ENCODE measurements at places on chromosomes 16 and 17.

DNA sequence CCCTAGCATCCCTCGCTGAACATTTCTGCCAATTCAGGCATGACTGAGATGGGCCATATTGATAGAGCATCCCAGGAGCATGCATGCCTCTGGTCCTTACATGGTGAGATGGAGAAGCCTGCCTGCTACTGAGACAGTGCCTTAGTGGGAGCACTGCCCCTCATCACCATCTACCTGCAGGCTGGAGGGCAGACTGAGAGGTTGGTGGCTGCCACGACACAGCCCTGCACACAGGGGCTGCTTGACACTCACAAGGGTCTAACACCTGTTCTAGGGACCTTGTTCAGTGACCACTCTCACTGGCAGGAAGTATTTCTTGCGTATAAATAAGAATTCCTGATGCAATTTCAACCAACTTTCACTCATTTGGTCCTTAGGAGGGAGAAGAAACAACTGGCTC lies 34.0 kb downstream of the WIPI1 start:
- no peak for DNase-seq

DNA sequence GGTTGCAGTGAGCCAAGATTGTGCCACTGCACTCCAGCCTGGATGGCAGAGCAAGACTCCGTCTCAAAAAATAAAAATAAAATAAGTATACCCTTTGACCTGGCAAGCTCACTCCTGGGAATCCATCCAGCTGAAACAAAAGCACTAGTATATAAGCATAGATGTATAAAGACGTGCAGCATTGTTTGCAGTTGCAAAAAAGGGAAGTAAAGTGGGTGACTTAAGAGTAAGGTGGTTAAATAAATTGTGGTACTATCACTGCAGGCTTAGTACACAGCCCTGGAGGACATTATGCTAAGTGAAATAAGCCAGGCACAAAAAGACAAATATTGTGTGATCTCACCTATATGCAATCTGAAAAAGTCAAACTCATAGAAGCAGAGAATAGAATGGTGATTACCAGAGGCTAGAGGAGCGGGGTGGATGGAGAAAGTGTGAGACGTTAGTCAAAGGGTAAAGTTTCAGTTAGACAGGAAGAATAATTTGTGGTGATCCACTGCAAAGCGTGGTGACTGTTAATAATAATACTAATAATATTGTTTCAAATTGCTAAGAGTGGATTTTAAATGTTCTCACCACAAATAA lies 113.0 kb downstream of the MYO1D start:
- DNase-seq, result no peak

DNA sequence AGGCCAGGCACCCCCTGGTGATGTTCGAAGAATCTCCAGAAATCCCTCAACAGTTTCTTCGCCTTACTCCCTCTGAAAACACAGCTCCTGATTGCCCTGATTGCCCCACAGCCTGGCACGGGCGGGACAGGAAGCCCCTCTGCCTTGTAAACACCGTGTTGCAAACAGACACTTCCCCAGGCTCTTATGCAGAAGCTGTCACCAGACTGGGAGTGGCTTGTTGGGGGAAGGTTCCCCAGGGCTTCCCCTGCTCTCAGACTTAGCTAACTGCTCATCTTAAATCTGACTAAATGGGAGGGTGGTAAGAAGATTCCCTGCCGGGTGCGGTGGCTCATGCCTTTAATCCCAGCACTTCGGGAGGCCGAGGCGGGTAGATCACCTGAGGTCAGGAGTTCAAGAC lies 11.2 kb downstream of the PIK3R5 start:
- no peak for DNase-seq

GRCh38 chr17:75182319-75182568 lies 515 bp downstream of the SUMO2 start:
- DNase-seq, result no peak

GRCh38 chr17:14494161-14494560 lies 193.3 kb downstream of the HS3ST3B1 start:
- DNase-seq, result no peak

GRCh38 chr17:14052886-14053615 lies 16.3 kb upstream of the COX10 start:
- DNase-seq, result no peak

DNA sequence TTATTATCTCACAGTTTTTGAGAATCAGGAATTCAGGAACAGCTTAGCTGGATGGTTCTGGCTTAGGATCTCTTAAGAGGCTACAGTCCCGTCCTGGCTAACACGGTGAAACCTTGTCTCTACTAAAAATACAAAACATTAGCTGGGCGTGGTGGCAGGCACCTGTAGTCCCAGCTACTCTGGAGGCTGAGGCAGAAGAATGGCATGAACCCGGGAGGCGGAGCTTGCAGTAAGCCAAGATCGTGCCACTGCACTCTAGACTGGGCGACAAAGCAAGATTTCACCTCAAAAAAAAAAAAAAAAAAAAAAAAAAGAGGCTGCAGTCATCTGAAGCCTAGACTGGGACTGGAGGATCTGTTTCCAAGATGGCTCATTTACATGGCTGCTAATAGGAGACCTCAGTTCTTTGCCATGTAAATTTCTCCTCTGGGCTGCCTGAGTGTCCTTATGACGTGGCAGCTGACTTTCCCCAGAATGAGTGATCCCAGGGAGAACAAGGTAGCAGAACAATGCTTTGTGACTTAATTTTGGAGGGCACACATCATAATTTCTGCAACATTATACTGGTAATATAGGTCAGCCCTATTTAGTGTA lies 95.8 kb upstream of the CORO6 start:
- DNase-seq, result no peak

All from NCI-H187 (cell line).